T-helper 1 cell (primary cell): ENCODE measurements at places on chromosomes 5 and 9.
A peak's percentile ranks its signal among the peaks of the same experiment; 100 is the strongest.

DNA sequence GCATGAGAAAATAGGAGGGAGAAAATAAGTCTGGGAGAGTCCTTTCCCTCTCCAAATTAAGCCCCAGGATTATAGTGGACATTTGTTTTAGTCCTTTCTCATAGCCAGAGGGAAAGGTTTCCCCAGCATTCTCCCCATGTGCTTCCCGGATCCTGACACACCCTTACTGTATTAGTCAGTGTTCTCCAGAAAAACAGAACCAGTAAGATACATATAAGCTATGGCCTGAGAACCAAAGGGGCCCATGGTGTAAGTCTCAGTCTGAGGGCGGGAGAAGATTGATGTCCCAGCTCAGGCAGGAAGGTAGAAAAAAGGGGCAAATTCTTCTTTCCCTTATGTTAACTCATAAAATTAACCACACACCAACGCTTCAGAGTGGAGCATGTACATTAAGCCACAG is 25.6 kb upstream of the SPATA31D4 start:
- no peak for DNase-seq

GRCh38 chr9:105661011-105661410 is 1.2 kb upstream of the TAL2 start:
- no peak for DNase-seq

DNA sequence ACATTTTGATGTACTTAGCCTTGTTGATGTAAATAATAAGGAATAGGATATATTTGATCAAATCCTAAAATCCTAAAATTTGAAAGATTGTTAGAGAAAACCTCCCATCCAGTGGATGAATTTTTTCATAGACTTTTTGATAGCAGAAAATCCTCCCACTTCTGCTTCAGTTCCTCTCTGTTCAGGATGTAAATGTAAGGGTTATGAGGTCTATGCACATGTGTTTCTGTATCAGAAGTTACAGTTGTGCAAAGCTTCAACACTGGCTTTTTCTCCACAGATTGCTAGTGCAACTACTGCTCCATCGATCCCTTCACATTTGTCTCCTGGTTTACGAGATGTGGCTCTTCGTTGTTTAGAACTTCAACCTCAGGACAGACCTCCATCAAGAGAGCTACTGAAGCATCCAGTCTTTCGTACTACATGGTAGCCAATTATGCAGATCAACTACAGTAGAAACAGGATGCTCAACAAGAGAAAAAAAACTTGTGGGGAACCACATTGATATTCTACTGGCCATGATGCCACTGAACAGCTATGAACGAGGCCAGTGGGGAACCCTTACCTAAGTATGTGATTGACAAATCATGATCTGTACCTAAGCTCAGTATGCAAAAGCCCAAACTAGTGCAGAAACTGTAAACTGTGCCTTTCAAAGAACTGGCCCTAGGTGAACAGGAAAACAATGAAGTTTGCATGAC is 16.0 kb upstream of the SETD9 start:
- no peak for DNase-seq

- peak; percentile 40 for DNase-seq
Observed at GRCh38 chr9:135887585-135888050, 19.7 kb downstream of the CAMSAP1 start.

DNA sequence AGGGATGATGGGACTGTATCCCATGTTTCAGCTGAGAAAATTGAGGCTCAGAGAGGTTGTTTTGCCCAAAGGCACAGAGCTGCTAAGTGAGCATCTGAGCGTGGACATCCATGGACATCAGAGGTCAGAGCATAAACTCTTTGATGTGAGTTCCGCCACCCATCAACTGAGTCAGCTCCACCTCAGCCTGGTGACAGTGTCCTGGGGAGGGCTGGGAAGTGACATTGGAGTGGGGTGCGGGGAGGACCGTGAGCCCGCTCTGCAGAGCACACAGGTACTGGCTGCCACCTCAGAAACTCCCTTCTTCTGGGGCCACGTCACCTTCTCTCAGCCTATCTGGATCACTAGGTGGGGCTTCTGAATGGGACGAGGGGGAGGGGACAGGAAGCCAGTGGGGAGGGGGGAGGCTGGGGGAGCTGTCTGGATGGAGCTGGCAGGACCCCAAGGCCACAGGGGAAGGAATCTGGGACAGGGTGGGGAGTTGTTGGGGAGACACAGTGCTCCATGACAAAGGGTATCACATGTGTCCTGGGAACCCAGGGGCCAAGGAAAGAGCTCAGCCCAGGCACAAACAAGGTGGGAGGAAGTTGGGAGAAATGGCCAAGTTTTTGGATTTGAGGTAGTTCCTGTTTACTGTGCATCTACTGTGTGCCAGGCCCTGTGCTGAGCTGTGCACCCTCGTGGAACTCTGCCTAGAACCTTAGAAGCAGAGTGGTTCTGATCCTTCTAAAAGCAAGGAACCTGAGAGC is 2.5 kb downstream of the LAMC3 start:
- DNase-seq: no peak

- DNase-seq: no peak
Observed at GRCh38 chr5:1409381-1410110, 35.7 kb downstream of the SLC6A3 start.

GRCh38 chr9:37026931-37027581 is 7.0 kb downstream of the PAX5 start:
- no peak for DNase-seq

DNA sequence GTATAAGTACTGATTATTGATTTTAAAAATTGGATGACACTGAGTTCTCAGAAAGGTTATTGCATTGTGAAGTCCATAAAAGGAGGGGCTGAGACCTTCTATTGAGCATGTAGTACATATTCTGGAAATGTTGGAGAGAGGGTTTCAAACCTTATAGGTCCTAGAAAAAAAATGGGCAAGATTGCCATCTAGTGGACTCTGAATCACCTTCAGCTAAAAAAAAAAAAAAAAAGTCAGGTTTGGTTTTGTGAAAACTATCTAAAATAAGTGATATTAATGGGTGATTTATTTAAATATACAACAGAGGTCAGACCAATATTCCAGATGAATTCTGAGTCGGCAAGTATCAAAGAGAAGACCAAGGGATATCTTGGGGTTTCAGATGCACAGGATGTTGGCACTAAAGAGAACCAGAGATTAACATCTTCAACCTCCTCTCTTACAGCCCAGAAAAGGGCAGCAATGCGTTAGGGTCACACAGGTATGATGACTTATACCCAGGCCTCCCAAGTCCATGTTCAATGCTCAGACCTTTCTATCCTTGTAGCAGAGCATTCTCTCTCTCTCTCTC is 109.8 kb upstream of the NMUR2 start:
- no peak for DNase-seq

- DNase-seq: no peak
Observed at GRCh38 chr9:99809586-99810319, 11.9 kb upstream of the NR4A3 start.

DNA sequence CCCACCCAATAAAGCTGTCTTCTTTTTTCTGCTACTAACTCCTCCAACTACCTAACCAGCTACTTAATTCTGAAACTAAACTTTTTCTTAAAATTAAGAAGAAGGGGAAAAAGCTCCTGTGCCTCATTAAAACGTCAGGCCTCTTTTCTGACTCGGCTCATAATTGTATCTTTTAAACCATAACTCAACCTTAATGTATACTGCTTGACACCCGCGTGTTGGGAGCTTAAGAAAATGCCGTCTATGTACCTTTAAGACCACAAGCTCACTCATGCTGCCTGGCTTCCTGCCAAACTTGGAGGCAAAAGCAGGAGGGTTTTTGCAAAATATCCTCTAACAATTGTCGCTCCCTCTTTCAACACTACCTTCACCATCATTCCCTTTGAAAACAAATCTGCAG is 5.0 kb downstream of the EBF1 start:
- no peak for DNase-seq

- no peak for DNase-seq
Observed at GRCh38 chr5:174409971-174410370, 314.4 kb upstream of the MSX2 start.

GRCh38 chr5:111411301-111411700 is 101.0 kb downstream of the STARD4 start:
- no peak for DNase-seq

DNA sequence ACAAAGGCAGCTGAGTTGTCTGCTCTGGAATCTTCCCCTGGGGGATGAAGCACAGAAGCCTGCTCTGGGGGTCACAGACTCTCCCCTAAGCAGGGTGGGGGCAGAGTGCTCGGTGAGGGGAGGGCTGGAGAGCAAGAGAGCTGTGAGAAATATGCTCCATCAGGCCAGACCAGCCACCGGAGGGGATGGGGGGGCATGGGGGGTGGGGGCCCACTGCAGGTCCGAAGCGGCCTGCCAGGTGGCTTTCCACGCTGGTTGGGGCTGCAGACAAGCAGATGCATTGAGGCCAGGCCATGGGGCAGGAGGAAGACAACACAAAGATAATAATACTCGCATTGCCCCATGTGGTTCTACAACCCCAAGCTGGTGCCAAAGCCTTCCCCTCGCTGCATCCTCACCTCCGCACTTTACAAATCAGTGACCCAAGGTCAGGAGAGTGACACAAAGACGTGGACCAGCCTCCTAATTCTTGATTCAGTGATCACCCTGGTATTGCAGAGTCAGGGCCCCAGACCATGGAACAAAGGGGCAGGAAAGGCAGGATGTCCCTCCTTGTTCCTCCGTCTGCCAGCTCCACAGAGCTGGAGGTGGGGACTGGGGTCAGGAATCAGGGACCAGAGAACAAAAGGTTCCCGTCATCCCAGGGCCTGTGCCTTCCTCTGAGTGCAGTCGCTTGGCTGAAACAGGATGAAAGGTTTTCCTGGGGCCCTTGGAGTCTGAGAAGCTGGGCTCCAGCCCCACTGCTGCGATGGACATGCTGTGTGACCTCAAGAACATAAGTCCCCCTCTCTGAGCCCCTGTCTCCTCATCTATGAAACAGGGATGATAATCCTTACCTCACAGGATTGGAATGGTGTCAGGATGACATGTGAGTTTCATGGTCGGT is 37.2 kb upstream of the GABRP start:
- no peak for DNase-seq

DNA sequence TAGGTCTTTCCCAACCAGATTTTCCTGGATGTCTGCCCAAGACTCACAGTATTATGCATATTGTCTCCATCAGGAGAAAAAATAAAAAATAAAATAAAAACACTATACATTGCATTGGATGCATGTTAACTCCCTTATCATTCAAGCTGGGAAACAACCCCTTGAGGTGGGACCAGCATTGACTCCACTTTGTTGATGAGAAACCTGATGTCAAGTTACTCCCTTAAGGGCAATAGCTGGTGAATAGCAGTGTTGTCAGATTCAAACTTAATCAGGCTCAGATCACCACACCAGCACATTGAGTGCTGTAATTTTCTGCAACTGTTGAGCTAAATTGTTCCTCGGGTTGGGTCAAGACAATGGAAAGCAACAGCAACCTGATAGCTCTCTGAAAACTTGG is 264.0 kb upstream of the TRIM32 start:
- DNase-seq: no peak

GRCh38 chr9:4762108-4762885 is 21.3 kb upstream of the AK3 start:
- peak; percentile 60 for DNase-seq

- DNase-seq: peak; percentile 5
Observed at GRCh38 chr5:143182901-143183820, 220.3 kb downstream of the NR3C1 start.

GRCh38 chr5:122322801-122323548 is 10.9 kb downstream of the SNCAIP start:
- DNase-seq: no peak

DNA sequence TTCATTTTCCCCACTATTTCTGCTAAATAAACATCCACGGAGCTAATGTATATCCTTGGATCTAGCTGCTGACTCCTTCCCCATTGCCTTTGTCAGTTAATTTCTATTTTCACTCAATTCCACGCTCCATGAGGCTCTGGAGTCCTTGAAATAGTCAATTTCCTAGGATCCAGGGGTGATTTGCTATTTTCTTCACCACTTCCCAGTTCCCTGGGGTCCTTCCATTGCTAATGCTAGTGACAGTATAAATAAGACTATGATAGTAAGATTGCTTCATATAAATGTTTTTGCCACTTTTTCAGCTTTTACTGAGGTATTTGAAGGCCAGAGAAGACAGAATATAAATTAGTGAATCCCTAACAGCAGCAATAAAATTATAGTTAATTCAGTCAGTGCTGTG is 13.1 kb downstream of the TSSK1B start:
- DNase-seq: no peak

DNA sequence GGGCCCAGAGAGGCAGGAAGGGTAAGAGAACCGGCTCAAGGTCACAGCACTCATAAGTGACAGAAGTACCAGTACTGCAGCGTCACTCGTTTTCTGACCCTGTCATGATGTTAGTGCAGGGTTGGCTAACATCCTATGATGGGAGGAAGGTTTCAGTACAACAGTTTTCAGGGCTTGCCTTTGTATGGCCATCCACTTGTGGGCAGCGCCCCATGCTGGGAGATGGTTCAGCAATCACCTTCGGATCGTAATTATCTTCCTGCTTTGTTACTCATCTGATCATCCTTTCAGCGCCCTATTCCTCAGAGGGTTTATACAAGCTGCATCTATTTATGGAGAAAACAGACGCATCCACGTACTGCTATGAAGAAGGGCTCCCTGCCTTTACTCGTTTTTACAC is 2.4 kb downstream of the MAP1B start:
- DNase-seq: no peak
